ENCODE measurements at places on chromosomes 7 and 10. TPM values are rescaled to one million over a fixed set of nuclear protein-coding genes. Genes with fewer than 3 reads are reported as not detected.

Gene ADAP1
- total RNA-seq, result 5.9 TPM

Gene COL26A1
- 3.5 TPM for total RNA-seq

Gene CRPPA
- total RNA-seq, result 4.1 TPM

Gene CDNF
- 3.2 TPM for total RNA-seq

Gene OR6B1
- not detected for total RNA-seq

Gene CFAP70
- 3.4 TPM for total RNA-seq

Gene GTF2I
- total RNA-seq, result 176 TPM

Gene GHRHR
- total RNA-seq, result not detected

Gene WEE2
- 0.10 TPM for total RNA-seq

Gene AGMO
- total RNA-seq, result 1.4 TPM

Gene ANXA7
- total RNA-seq, result 47.4 TPM

Gene PBLD
- 4.2 TPM for total RNA-seq

Gene ADAM12
- total RNA-seq, result 22.8 TPM

Gene ADAM8
- 6.3 TPM for total RNA-seq

DNA sequence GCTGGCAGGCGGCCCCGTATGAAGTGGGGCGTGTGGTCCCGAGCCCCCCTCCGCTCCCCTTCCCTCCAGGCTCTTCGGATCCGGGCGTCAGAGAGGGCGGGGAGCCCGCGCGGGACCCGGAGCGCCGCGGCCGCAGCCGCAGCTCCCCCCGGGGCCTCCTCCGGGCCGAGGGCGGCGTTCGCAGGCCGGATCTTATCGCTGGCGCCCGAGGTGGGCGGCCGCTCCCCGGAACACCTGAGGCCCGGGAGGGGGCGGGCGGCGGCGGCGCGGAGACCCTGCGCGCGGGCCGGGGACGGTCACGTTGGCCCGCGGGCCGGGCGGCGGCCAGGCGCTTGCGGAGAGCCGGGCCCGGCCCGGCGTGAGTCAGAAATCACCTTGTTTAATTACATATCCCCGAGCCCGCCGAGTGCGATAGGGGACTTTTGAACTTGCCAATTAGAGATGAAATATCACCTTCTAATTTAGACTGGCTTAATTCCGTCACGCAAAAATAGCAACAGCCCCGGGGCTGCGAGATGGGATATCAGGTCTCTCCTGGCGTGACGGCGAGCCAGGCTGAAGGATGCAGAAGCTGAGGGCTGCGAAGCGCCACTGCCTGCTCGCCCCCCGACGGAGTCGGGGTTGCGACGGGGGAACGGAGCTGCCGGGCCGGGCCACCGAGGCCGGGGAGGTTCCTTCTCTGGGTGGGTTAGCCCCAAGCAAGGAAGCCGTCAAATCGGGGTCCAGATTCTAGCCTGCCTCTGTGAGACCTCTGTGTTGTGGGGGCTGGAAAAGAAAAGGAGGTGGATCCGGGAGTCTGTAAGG lies 43.4 kb downstream of the LDB3 start:
- DNase-seq, result peak; percentile 25

DNA sequence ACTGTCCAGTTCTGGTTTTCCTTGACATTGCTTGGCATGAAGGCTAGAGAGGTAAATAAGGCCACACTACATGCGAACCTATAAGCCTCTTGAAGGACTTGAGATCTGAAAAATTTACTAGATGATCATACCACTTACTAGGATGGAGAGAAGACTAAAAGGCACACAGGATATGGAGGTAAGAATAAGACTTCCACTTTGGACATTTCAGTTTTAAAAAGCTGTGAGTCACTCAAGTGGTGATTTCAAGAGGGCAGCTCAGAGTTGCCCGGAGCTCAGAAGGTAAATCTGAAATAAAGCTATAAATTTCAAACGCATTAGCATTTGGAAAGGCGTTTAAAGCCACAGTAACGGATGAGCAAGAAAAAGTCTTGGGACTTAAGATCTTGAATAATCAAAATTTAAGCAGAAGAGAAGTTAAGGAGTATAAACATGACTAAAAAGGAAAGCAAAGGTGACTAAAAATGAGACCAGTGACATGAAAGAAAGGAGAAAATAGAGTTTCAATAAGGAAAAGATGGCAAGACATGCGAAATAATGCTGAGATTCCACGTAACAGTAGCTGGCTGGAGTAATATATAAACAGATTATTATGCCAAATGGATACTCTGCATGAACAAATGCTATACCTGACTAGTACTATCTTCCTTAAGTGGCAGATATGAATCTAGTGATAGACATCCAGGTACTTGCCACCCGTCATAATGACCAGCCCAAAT lies 68.3 kb downstream of the SNX13 start:
- no peak for DNase-seq

GRCh38 chr10:103473261-103473671 lies 5.8 kb downstream of the CALHM3 start:
- DNase-seq, result no peak

- no peak for DNase-seq
Observed at GRCh38 chr7:139702313-139702731, 75.5 kb downstream of the HIPK2 start.

- DNase-seq, result no peak
Observed at GRCh38 chr10:628386-629045, 61.0 kb downstream of the DIP2C start.

GRCh38 chr7:77308792-77309191 lies 107.4 kb downstream of the GSAP start:
- DNase-seq, result no peak

DNA sequence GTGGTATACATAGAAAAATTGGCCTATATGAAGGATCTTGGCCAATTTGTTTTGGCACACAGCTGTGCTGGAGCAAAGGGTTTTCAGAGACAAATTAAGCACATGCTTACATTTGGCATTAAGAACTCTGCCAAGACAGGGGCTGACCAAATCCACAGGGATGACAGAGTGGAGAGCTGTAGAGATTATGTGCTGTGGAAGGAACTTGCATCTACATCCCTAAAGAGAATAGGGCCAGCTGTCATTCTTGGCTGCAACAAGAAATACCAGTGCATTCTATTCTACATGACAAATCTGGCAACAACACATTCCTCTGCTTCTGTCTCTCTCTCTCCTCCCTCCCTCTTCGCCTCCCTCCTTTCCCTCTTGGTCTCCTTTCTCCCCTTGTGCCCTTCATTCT lies 75.6 kb downstream of the POM121L12 start:
- peak; percentile 54 for DNase-seq

DNA sequence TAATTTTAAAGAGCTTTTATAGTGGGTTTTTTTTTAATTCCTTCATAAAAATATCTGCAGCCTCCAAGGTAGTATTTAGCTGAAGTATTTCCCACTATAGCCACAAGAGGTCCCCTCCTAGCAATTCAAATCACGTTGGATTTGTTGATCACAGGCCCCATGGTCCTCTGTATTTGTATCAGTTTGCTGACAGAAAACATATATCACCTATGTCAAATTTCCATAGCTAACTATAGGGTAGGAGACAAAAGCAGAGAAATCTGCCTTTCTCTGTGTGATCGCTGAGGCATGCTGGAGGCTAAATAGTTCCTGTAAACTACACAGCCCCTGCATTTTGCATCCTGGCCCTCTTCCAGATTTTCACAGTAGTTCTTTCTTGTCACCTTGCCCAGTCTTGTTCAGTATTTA lies 1.7 kb upstream of the CTNNA3 start:
- DNase-seq, result no peak

- no peak for DNase-seq
Observed at GRCh38 chr7:55363386-55364170, 1.6 kb upstream of the LANCL2 start.

- no peak for DNase-seq
Observed at GRCh38 chr10:101218351-101219138, 10.7 kb downstream of the LBX1 start.

GRCh38 chr7:110373416-110373815 lies 717.5 kb upstream of the LRRN3 start:
- DNase-seq, result no peak

DNA sequence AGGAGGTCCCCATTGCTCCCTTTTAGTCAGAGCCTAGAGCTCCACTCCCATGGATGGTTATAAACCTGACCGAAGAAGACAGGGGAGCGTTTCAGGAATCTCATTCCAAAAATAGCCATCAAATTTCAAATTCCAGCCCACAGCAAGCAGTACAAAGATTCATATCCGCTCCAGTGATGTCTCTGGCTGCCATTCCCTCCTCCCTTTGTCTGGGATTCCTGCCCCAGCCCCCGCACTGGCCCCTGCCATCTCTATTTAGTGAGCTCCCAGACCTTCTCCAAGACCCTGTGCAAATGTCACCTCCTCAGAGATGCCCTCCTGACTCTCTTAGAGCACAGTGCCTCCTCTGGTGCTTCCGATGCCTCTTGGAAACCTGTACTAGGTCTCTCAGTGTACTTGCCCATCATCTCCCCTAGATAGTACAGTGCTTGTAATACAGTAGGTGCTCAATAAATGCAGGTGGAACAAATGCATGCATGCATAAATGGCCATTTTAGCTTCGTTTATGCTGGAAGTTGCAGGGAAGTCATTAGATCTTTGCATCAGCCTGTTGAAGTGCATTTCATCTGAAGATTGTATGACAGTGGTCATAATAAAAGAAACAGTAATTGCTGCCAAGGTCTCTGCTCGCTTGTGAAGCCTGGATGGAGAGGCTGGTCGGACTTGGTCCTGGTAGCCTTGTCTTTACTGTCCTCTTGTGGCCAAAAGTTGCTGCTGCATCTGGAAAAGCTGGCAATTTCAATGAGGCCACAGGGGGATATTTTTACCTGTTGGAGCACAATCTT lies 32.0 kb upstream of the HABP2 start:
- DNase-seq, result peak; percentile 86

GRCh38 chr7:22111661-22112060 lies 166.0 kb upstream of the CDCA7L start:
- DNase-seq, result no peak

DNA sequence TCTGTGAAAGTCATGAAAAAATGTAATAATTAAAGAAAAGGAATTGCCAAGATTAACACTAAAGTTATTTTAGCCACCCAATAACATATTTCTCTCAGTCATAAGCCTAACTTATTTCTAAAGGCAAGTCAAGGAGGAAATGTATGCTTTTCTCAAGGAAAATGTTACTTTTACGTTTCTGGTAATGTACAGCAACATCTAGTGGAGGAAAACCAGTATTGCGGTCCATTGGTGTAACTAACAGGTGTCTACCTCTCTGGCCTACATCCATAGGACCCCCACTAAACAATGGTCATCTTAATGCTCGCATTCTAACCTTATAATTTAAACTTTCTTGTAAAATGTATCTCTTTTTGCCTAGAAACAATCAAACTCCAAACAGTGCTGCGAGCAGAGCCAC lies 437.5 kb downstream of the KIF20B start:
- DNase-seq, result no peak

- no peak for DNase-seq
Observed at GRCh38 chr7:30575910-30576309, 18.8 kb upstream of the GARS1 start.

DNA sequence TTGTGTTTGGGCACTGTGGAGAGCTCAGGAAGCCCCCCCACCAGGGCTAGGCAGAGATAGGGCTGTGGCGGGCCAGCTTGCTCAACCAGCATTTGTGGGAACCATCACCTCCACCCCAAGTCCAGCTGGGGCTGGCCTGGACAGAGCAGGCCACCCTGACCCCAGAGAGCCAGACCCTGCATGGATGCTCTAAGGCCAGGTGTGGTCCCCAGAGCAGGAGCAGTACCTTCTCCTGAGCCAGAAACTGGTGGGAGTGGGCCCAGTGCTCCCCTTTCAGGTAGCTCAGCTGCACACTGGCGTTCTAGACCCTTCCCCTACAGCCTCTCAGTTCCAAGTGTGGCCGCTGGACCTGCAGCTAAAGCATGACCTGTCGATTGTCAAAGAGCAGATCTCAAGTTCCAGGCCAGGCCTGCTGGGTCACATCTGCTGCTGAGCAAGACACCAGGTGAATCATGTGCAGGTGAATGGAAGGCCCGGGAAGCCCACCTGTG lies 57.2 kb downstream of the RASGEF1A start:
- DNase-seq, result no peak

DNA sequence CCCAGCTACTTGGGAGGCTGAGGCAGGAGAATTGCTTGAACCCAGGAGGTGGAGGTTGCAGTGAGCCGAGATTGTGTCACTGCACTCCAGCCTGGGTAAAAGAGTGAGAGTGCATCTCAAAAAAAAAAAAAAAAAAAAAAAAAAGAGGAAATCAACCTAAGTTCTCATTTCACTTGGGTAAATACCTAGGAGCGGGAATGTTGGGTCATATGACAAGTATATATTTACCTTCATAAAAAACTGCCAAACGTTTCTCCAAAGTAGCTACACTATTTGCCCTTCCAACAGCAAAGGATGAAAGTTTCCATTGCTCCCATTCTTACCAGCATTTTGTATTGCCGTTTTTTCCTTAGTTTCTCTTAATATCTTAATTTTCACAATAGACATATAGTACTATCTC lies 9.8 kb downstream of the P4HA1 start:
- no peak for DNase-seq

DNA sequence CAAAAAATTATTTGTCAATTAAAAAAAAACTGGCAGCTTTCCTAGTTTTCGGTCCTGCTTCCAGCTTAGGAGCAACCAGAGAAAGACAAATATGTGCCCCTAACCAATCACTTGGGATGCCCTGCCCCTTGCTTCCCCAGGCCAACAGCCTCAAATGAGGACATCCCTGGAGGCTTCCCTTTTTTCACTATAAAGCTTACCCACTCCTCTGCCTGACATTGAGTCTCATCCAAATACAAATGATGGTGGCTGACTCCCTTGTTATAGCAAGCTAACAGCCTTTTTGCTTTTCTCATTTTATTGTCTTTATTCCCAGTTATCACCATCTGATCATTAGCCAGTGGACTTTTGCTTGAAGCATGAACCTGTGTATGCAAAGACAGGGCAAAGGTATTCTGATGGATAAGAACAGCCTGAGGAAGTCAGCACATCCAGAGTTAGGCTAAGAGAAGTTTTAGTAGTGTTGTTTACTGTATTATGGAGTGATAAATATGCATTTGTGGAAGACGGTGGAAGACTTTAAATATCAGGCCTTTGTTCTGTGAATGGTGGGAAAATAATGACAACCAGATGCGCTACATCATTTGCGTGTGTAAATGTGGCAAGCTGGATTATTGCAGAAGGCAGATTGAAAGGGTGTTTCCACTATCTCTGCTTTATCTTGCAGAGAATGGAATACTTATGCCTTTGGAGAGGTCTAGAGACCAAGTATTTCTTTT lies 1.7 kb upstream of the CCM2 start:
- peak; percentile 45 for DNase-seq

- DNase-seq, result no peak
Observed at GRCh38 chr7:17095931-17096330, 202.5 kb upstream of the AHR start.

GRCh38 chr7:32477649-32477980 lies 12.6 kb downstream of the LSM5 start:
- no peak for DNase-seq

DNA sequence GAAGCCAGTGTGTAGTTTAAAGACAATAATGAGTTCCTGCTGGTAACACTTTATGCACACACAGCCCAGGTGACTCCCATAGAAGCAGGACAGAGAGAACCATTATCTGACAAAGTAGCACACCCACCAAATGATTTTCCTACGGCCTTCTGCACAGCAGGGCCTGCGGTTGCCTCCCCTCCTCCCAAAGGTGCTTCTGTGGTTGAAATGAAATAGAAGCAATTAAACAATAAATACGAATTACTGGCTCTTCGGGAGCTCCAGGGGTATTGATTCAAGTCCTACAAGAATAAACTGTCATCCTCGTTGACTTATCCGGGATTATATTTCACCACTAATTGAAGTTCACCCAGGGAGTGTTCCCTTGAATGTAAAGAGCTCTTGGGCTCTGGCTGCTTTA lies 172.1 kb downstream of the ACTR3B start:
- no peak for DNase-seq

- DNase-seq, result no peak
Observed at GRCh38 chr10:28849821-28850220, 172.5 kb downstream of the BAMBI start.
